ENCODE measurements at places on chromosomes 1 and 21.

DNA sequence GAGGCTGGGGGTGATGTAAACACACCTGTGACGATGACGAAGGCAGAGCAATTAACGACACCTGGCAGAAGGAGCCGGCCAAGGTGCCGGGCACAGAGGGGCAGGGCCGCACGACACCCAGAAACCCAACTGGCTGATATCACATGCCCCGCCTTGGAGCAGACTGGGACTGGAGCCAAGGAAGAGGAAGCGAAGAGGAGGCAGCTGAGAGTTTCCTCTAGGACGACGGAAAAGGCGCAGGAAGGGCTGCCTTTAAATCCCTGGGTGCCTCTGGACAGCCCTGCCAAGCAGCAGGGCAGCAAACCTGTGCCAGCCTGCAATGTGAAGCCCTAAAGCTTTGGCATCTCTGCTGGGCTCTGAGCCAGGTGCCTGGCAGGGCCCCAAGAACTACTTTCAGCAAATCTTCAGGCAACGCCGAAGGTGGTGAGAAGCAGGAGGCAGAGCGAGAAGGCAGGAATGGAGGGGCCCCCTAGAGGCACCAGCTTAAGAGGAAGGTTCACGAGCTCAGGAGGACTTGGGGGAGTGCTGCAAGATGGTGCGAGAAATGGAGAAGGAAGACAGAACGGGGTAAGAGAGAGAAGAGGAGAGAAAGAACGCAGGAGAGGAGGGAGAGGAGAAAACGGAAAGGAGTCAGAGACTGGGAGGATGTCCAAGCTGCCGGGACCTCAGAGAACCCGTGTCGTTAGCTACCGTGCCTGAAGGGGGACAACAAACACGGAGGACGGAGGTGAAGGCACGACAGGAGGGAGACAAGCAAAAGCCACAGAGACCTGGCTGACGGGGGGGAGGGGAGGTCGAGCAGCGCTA lies 25.3 kb upstream of the PEF1 start:
- no peak for DNase-seq

DNA sequence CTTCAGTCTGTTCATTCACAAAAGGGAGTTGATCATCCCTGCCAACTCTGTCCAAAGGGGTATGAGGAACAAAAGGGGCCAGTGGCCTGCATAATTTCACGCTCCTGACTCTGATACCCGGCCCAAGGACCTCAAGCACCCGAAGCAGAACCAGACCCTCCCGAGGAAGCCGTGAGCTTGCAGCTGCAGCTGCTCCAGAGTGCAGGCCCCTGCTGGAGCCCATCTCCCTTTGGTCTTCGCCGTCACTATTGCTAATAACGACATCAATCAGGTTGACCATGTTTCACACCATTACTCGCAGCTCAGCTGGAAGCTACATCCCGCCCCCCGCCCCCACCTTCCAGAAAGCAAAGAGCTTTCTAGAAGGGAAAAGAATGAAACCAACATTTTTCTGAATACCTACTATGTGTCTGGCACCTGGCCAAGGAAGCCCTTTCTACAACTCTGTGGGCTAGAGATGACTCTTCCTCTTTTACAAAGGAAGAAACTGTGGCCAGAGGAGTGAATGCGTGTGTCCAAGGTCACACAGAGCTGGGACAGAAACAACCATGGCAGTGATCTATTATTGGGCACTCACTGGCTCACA lies 5.5 kb downstream of the NKAIN1 start:
- no peak for DNase-seq

DNA sequence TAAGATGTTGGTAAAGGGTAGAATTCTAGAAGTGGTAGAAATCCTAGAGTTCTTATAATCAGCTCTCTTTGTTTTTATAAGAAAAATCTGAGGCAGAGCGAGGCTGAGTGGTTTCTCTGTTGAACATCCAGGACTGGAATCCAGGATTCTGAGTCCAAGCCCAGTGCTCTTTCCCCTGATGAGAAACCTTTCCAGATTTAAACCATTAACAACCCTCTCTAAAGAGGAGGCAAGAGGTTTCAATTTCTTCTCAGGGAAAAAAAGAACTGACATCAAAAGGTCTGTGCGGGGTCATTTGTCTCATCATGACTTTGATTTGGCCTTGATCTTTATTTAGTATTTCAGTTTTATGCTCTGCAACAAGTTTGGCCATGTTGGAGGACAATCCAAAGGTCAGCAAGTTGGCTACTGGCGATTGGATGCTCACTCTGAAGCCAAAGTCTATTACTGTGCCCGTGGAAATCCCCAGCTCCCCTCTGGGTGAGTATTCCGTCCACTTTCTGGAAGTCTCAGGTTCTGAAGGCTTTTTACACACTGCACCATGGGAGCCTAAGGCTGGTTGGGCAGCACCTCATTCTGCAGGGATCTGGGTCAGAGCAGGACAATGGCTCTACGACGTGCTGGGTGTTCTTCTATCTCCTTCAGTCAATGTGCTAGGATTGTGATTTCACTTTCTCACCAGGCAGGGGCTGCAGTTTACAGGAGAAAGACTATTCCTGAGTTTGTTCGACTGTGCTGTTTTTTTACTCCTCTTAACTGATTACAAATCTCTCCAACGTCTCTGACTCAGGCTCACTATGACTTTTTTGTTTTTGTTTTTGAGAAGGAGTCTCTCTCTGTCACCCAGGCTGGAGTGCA lies 18.9 kb upstream of the CCT8 start:
- DNase-seq: no peak

GRCh38 chr1:245693941-245694752 lies 539.4 kb downstream of the KIF26B start:
- DNase-seq: no peak

DNA sequence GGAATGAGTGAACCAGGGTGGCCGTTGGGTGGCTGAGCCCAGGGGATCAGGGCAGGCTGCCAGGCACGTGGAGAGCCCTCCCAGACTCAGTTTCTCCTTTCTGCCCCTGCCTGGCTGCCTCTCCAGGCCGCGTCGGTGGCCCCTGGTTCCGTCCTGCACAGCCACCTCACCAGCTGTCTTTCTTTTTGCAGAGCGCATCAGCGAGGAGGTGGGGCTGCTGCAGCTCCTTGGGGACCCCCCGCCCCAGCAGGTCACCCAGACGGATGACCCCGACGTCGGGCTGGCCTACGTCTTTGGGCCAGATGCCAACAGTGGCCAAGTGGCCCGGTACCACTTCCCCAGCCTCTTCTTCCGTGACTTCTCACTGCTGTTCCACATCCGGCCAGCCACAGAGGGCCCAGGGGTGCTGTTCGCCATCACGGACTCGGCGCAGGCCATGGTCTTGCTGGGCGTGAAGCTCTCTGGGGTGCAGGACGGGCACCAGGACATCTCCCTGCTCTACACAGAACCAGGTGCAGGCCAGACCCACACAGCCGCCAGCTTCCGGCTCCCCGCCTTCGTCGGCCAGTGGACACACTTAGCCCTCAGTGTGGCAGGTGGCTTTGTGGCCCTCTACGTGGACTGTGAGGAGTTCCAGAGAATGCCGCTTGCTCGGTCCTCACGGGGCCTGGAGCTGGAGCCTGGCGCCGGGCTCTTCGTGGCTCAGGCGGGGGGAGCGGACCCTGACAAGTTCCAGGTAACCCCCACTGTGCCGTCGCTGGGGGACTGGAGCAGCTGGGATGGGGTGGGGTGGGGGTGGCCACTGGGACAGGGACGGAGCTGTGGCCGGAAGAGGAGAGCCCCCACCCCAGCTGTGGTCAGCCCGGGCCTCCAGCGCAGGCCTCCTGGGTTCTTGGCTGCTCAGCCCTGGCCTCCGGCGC lies 63.3 kb downstream of the COL18A1 start:
- no peak for DNase-seq

DNA sequence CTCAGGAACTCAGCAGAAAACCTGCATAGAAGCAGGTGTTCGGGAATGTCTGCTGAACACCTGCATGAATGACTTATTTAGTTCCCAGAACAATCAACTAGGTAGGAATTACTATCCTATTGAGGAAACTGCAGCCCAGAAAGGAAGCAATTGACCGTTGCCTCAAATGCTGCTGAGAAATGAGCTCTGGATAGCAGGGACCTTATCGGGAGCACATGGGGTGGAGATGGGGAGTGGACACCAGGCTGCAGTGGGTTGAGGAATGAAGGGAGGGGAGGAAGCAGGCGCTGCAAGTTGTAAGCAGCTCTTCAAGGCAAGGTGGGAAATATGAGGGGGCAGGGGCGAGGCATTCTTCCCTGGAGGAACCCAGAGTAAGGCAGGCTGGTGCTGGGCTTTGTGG lies 10.8 kb upstream of the CDCP2 start:
- DNase-seq: no peak
